ENCODE measurements at places on chromosomes 16 and 17.

DNA sequence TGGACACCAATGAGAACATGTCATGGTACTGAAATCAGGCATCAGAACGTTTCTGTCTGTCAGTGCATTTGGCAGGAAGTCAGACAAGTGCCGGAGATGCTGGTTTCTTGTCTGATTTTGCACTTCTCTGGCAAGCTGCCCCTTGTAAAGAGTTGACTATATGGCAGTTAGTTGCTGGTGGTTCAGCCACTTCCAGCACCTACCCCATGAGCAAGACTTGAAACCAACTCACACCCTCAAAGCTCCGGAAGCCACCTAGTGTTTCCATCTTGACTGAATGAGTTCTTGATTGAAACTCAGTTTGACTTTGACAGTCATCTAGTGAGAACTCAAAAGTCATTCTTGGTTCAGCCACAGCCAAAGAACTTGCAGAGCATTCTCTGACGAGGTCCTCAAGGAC is 225.1 kb downstream of the SPECC1 start:
- no peak for DNase-seq

GRCh38 chr17:7186241-7186640 is 7.1 kb upstream of the ASGR1 start:
- no peak for DNase-seq

- DNase-seq = no peak
Observed at GRCh38 chr16:69110406-69110805, 5.0 kb downstream of the HAS3 start.

DNA sequence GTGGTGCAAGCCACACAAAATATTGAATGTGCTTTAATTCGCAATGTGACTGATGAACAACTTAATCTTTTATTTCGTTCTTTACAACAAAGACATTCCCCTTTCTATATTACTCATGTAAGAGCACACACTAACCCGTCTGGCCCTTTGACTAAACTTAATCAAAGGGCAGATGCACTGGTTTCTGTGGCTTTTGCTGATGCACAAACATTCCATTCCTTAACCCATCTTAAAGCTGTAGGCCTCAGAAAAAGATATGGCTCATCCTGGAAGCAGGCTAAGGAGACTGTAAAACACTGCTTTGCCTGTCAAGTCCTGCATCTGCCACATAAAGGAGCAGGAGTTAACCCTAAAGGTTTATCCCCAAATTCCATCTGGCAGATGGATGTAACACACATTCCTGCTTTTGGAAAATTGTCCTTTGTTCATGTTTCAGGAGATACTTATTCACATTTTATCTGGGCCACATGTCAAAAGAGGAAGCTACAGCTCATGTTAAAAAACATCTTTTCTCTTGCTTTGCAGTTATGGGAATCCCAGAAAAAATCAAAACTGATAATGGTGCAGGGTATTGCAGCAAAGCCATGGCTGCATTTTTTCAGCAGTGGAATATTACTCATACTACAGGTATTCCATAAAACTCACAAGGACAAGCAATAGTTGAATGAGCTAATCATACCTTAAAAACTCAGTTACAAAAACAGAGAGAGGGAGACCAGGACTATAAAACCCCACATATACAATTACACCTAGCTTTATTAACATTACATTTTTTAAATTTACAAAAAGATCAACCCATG is 137.2 kb downstream of the AHSP start:
- no peak for DNase-seq

DNA sequence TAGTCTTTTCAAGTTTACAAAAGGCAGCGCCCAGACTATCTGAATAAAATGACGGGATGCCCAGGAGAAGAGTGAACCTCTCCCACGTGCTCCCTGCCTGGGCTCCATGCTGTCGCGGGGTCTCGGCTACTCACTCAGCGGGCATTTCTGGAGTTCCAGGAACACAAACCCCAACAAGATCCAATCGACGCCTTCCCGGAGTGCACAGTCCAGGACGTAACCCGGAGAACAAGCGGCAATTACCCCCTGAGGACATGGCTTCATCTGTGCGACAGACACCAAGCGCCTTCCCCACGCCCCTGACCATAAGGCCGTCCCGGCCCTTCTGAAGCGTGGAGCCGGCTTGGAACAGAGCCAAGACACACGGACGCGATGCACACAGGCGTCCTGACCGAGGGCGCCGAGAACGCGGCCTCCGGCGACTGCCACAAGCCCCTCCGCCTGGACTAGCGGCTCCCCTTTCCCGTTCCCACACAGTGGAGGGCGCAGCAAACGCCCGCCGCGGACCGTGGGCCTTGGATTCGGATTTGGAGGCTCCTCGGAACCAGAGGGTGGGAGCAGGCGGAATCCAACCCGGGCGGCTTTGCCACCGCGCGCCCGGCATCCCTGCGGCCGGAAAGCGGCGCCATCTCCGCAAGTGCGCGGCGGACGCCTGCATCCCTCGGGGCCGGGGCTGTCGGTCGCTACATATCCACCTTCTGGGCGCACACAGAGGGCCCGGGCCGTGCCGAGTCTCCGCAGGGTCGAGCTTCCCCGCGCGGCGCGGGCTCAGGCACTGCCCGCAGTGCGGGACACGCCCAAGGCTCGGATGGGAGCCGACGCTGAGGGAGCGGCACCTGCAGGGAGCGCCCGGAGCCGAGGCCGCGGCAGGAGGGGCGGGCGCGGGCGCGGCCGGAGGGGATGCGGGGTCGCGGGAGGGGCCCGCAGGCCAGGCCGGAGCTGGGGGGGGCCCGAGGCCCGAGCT is 725 bp downstream of the ABCA3 start:
- DNase-seq = no peak

DNA sequence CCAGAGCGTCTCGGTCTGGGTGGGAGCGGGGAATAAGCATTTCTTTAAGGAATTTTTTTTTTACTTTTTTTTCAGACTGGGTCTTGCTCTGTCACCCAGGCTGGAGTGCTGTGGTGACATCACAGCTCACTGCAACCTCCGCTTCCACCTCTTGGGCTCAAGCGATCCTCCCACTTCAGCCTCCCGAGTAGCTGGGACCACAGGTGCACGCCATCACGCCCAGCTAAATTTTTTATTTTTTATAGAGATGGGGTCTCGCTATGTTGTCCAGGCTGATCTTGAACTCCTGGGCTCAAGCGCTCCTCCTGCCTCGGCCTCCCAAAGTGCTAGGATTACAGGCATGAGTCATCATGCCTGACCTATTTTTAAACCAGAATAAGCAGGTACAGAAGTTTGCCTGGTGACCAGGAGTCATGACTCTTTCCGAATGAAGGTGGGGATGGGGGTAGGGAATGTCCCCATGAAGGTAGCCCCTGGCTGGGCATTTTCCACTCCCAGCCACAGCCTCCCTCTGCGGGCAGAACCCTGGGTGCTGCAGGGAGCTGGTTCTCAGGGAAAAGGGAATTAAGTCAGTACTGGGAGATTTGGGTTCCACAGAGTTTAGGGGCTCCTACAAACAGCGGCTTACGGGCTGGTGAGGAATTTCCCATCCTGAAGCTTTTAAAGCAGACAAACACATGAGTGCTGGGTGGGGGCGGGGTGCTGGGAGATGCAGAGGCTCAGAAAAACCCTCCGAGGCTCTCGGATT is 48.3 kb downstream of the TBC1D16 start:
- no peak for DNase-seq

DNA sequence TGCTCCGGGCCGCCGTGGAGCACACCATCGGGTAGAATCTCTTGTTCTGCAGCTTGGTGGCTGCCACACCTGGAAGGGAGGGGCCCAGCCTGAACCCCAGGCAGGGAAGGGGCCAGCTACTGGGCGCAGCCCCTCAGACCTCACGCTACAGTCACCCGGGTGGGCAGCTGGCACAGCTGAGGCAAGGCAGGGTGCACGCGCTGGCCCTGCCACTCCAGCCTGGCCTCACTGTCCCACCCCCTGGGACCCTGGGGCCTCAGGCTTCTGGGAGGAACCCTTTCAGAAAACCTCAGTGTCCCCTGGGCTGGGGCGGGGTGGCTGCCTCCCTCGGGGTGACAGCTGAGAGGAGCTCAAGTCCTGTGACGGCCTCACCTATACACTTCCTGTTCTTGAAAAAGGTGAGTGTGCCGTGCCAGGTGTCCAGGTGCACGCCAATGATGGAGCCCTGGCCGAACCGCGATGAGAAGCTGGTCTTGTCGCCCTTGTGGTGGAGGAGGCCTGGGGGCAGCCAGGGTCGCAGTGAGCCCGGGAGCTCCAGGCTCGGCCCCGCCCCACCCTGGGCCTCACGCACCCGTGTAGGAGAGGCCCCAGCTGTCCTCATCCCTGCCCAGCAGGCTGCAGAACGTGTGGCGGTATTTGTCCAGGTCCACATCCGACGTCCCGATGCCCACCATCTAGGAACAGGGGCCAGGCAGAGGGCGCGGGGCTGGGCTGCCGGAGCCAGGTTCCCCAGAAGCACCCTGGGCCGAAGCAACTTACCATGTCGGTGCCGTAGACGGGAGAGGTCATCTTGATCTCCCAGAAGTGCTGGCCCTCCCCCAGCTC is 4.7 kb upstream of the MRPS34 start:
- no peak for DNase-seq
